ENCODE measurements at places on chromosomes 6 and 20.

DNA sequence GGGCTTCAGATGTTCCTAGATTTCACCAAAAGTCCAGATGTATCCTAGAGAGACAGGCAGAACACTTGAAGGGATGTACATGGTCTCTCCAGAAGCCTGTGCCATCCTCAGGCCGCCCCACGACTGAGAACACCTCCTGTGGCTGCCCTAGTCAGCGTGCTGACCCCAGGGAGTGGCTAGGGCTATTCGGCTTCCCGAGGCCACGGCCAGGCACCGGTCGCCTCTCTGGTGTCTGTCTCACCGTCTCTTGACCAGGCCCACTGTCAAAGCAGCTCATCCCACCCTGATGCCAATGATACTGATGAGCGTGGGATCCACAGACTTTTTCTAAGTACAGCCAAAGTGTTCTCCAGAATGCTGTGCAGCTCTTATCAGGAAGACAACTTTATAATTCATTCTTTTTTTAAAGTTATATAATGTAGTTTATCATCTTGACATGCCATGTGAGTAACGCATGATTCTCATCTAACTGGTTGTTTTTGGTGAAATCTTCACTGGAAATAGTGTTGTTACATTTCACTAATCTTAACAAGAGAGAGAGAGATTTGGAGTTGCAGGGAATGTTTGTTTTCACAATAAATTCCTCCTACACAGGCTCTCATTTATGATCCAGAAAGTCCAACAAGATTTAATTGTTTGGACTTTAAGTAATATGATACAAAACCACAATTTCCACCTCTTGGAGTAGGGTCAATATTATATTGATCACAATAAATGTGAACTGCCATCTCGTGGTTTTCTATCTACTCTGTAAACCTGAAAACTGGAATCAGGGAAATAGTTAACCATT lies 41.7 kb upstream of the KLHL31 start:
- no peak for DNase-seq

GRCh38 chr6:18147616-18148015 lies 7.3 kb downstream of the TPMT start:
- no peak for DNase-seq

DNA sequence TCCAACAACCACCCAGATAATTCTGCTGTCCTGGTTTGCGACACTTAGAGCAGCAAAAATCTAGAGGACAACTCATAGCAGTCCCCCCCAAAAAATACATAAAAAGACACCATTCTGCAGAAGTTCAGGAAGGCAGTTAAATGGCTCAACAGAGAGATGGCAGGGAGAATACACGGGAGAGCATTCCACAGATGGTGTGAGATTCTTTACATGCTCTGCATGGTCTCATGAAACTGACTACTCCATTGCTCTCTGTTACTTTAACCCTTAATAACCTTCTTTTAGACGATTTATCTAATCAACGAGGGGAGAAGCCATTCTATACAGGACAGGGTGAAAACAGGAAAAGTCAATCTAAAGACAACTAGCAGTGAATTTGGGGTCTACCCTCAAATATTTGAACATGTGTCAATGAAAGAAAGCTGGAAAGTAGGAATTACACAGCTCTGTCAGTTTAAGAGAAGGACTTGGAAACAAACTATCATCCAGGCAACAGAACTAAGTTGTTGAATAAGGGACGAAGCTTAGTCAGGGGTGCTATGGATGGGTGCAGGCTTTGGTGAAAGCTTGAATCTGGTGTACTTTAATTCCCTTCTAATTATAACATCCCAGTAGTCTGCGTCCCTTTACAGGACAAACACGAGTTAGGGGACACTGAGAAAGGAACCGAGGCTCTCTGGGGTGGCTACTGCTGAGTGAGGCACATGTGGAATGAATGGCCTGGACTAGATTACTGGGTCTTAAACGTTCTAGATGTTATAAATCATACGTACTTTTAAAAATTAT lies 5.1 kb downstream of the PERP start:
- no peak for DNase-seq

GRCh38 chr6:21332660-21333059 lies 260.9 kb upstream of the SOX4 start:
- no peak for DNase-seq

DNA sequence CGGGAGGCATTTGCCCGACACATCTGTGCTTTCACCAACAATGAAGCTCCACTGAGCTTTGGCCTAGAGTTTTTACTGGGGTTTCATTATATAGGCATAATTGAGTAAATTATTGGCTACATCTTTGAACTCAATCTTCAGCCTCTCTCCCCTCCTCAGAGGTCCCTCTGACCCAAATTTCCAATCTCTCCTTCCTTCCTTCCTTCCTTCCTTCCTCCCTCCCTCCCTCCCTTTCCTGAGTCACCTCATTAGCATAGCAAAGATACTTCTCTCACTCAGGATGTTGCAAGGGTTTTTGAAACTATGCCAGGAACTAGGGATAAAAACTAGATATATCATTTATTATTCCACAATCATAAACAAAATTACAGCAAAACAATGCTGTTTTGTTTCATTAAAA lies 238.2 kb upstream of the PRND start:
- DNase-seq = no peak

DNA sequence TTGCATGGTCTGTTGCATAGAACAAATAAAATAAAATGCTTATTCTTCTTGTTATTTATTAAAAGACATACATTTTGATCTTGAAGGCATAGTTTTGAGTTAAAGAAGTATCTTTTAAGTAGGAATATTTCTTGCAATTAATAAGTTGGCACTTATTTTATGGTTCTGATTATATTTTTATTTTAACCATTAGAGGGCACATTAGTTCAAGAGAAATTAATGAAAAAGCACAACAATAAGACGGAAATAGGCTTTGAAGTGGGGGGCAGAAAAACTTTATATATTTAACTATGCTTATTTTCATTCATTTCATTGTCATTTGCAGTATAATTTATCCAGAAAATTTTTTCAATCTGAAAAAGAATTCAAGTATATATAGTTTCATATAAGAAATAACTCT lies 44.2 kb upstream of the MAP3K7 start:
- DNase-seq = no peak

GRCh38 chr6:61586934-61587537 lies 699.0 kb downstream of the KHDRBS2 start:
- no peak for DNase-seq

GRCh38 chr20:36342331-36343120 lies 36.4 kb downstream of the DLGAP4 start:
- no peak for DNase-seq

- no peak for DNase-seq
Measured at GRCh38 chr6:139257291-139257690, 34.5 kb downstream of the TXLNB start.

GRCh38 chr6:169720207-169720855 lies 4.0 kb downstream of the PHF10 start:
- no peak for DNase-seq

DNA sequence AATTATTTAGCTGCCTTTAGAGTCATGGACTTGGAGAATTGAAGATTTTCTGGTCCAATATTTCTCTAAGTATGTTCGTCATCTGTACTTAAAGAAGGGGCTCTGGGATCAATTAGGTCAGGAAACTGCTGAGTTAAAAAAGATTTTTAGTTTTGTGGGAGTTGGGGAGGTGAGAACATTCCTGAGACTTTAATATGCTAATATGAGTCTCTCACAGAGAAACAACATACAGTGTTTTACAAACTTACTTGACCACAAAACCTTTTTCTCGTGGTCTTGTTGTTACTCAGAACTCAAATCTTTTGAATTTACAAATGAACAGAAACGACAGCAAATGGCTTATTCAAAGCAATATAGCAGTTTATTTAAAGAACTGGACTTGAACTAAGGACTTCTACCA lies 67.9 kb downstream of the LIN28B start:
- no peak for DNase-seq

GRCh38 chr20:34791289-34792020 lies 34.0 kb downstream of the NCOA6 start:
- DNase-seq = no peak

DNA sequence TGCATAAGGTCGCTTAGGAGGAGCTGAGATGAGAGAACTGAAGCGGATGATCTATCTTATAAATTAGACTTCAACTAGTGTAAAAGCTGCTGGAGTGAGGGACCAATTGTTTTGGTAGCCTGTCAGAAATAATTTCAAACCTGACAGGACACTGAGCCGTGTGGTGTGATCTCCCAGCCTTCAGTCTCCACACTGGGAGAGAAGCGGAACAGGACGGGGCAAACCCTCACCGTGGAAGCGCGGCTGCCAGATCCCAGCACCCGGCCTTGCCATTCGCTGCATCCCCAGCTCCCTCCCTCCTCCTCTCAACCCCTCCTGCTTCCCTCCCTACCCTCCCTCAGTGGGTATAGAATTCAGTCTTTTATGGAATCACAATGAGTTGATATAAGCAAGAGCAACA lies 900.1 kb upstream of the SLC35B3 start:
- DNase-seq = no peak

GRCh38 chr6:170445487-170445886 lies 107.6 kb downstream of the PSMB1 start:
- DNase-seq = no peak

- DNase-seq = no peak
Measured at GRCh38 chr6:130670142-130670541, 157.1 kb upstream of the SMLR1 start.

- DNase-seq = no peak
Measured at GRCh38 chr6:80316686-80317231, 210.3 kb downstream of the BCKDHB start.

DNA sequence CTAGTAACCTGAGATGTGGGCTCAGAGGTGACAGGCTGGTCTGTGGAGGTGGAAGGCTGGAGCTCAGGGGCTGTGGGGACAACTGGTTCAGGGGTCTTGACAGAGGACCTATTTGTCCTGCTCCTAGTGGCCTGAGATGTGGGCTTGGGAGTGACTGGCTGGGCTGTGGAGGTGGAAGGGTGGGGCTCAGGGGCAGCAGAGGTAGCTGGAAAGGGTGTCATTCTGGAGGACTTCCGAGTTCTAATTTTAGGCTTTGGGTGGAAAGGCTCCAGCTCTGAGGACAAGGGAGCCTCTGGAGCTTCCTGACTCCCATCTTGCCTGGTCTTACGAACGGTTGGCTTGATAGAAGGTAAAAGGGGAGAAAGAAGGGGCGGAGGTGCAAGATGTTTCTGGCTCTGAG lies 11.5 kb downstream of the MDC1 start:
- no peak for DNase-seq

GRCh38 chr20:17626217-17627007 lies 55.6 kb downstream of the RRBP1 start:
- no peak for DNase-seq

- DNase-seq = no peak
Measured at GRCh38 chr20:23084845-23085365, 1.2 kb downstream of the CD93 start.

DNA sequence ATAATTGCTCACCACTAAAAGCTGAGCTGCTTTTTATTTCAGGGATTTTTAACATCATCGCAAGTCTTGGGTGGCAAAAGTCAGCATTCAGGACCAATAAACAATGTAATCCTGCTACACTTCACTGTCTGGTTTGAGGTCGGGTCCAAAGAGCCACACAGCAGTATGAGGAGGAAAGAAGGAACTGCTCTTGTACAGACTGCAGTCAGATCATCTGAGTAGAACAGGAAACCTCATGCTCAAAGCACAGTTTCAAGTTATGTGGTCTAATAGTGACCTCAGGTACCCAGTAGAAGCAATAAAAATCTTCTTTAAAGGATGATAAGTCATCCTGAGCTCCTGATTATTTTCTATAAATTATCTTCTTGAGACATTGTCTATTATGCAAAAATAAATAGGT lies 211.4 kb downstream of the FUT9 start:
- DNase-seq = no peak

DNA sequence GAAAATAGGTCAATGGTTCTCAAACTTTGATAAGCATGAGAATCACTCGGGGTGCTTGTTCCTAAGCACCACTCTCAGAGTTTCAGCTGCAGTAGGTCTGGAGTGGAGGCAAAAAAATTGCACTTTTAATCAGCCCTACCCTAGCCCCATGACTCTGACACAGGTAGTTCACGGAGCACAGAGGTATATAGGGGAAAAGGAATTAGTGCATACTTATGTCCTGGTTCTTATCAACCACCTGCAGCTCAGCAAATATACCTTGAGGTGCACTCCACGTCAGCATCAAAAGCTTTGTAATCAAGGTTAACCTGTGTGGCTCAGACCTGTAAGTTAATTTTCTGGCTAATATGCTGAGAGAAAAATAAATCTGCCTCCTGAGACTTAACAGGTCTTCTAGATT lies 138.8 kb upstream of the HMGN3 start:
- DNase-seq = no peak

- no peak for DNase-seq
Measured at GRCh38 chr6:70474751-70475150, 61.4 kb downstream of the FAM135A start.

DNA sequence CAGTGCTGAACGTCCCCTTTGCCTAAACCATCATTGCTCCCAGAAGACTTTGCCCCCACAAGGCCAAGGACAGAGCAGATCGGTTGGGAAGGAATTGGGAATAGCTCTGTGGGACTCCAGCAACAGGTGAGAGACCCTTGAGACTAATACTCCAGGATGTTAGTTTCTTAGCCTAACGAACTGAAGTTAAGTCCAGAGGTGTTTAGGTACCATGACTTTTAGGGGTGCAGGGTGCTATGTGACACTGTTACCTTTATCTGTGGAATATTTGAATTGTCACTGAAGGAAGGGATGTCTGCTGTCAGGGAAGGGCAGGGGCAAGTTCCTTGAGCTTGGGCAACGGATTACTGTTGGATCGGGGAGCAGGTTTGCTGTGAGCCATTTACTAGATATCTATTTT lies 1.9 kb downstream of the BLCAP start:
- DNase-seq = no peak

- DNase-seq = no peak
Measured at GRCh38 chr20:51696304-51697071, 71.7 kb downstream of the ATP9A start.

- DNase-seq = no peak
Measured at GRCh38 chr6:154661768-154662167, 71.4 kb upstream of the SCAF8 start.

DNA sequence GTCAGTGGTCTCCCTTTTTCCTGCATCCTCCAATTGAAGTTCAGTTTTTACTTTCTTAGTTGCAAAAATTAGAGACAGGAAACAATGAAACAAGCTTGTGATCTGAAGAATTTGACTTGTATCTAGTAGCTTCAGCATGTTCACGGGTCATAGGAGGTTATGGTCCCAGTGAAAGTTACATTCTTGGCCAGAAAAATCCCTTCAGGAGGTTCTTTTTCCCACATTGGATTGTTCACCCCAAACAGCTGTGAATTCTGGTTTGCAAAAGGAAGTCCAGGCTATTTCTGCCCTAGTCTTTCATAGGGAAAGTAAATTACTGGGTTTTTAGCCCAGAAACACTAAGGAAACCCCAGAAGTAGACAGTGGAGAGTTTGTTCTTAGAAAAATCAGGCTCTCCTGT lies 8.1 kb downstream of the ANKS1A start:
- no peak for DNase-seq

- DNase-seq = no peak
Measured at GRCh38 chr6:43744491-43744890, 25.5 kb upstream of the VEGFA start.
